ENCODE measurements at places on chromosomes 7 and 10. TPM values are rescaled to one million over a fixed set of nuclear protein-coding genes. Genes with fewer than 3 reads are reported as not detected.

TLX1 gene
- not detected for total RNA-seq

FAM241B gene
- total RNA-seq: 20.5 TPM

KIF11 gene
- total RNA-seq: 39.3 TPM

PRKAR2B gene
- 3.3 TPM for total RNA-seq

UBTD1 gene
- total RNA-seq: 19.5 TPM

AKR1C4 gene
- total RNA-seq: 0.30 TPM

FANK1 gene
- 3.0 TPM for total RNA-seq

SMKR1 gene
- 13.5 TPM for total RNA-seq

CSGALNACT2 gene
- total RNA-seq: 18.1 TPM

LEP gene
- total RNA-seq: not detected

FZD1 gene
- 2.7 TPM for total RNA-seq

POR gene
- 159 TPM for total RNA-seq

DEPP1 gene
- total RNA-seq: 0.81 TPM

AHCYL2 gene
- total RNA-seq: 5.2 TPM

PTPRZ1 gene
- total RNA-seq: not detected

RSBN1L gene
- total RNA-seq: 9.4 TPM

AKR1B15 gene
- total RNA-seq: 41.2 TPM

NEUROG3 gene
- not detected for total RNA-seq

SPDYE5 gene
- not detected for total RNA-seq

CCL26 gene
- total RNA-seq: 14.4 TPM

NUTM2D gene
- total RNA-seq: 1.2 TPM

TRPV5 gene
- total RNA-seq: not detected

NUTM2E gene
- total RNA-seq: 0.59 TPM

LBX1 gene
- total RNA-seq: not detected

CPA5 gene
- total RNA-seq: not detected

C7orf33 gene
- total RNA-seq: not detected

TUBAL3 gene
- 0.48 TPM for total RNA-seq

TRIM73 gene
- total RNA-seq: 1.6 TPM

TSPAN33 gene
- total RNA-seq: 6.4 TPM

LIPN gene
- total RNA-seq: not detected

INTS15 gene
- total RNA-seq: 26.0 TPM

DNAJC30 gene
- 10.2 TPM for total RNA-seq

PRRT4 gene
- total RNA-seq: 0.81 TPM

AP3M1 gene
- 33.9 TPM for total RNA-seq

NDUFB2 gene
- total RNA-seq: 380 TPM

PON1 gene
- total RNA-seq: 0.66 TPM

HSPA12A gene
- 12.5 TPM for total RNA-seq

SPAM1 gene
- not detected for total RNA-seq

CLDN4 gene
- total RNA-seq: 4.2 TPM

PLAC9 gene
- total RNA-seq: 0.46 TPM

UCMA gene
- not detected for total RNA-seq

STEAP4 gene
- not detected for total RNA-seq

LIPJ gene
- not detected for total RNA-seq

MMP21 gene
- total RNA-seq: not detected

ZNF804B gene
- total RNA-seq: not detected

SLC13A1 gene
- not detected for total RNA-seq

HABP2 gene
- total RNA-seq: 0.09 TPM

AKR1C8 gene
- total RNA-seq: 0.21 TPM

FAM25C gene
- total RNA-seq: not detected

IDI2 gene
- not detected for total RNA-seq

BTBD16 gene
- 0.41 TPM for total RNA-seq

PLCE1 gene
- total RNA-seq: 6.2 TPM

BICC1 gene
- total RNA-seq: 23.6 TPM

SGCE gene
- 55.7 TPM for total RNA-seq

FKBP6 gene
- total RNA-seq: not detected

PARP12 gene
- 21.9 TPM for total RNA-seq

SFRP5 gene
- 1.9 TPM for total RNA-seq

PNLIPRP1 gene
- total RNA-seq: not detected

HTR5A gene
- not detected for total RNA-seq

Data from A549 treated with RU486 at 1 μM for 4 hours (cell line).